Stimulated activated CD8-positive, alpha-beta memory T cell treated with anti-CD3 and anti-CD28 coated beads, Interleukin-7, amount 100 ng/mL, for 4 hours (primary cell): ENCODE measurements at places on chromosomes 4 and X.
A peak's percentile ranks its signal among the peaks of the same experiment; 100 is the strongest.

DNA sequence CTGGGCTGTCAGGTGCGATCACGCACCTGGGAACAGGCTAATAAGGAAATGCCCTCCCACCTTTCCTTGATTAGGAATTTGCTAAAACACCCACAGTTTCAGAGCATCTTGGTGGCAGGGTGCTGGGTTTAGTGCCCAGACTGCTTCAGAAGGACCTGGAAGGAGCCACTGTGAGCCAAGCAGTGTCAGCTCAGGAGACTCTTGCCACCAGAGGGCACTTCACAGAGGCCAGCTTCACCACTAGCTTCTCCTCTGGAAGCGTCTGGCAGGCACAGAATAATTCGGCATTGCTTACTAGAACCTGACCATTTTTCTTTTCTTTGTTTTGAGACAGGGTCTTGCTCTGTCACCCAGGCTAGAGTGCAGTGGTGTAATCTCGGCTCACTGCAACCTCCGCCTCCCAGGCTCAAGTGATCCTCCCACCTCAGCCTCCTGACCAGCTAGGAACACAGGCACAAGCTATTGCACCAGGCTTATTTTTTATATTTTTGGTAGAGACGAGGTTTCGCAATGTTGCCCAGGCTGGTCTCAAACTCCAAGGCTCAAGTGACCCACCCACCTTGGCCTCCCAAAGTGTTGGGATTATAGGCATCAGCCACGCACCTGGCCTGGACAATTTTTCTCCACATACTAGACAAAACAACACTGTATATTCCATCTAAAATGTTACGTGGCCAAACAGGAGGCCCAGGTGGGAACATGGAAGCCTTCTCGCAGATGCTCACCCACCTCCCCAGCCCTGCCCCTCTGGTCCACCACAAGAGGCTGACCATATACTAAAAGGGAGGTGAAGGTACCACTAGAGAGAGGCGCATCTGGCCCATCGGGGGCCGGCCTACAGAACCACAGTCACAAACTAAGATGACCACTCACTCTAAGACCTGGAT lies 14.1 kb downstream of the NOP14 start:
- no peak for DNase-seq

DNA sequence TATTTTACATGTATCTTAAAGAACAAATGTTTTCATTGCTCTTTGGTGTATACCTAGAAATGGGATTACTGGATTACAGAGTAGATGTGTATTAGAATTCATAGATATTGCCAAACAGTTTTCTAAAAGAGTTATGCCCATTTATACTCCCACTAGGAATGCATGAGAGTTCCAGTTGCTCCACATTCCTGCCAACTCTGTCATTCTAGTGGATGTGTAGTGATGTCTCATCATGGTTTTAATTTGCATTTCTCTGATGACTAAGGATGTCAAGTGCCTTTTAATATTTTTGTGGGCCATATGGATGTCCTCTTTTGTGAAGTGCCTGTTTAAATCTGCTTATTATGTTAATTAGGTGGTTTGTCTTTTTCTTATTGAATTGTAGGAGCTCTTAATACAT lies 65.6 kb upstream of the BMP2K start:
- DNase-seq = no peak

- no peak for DNase-seq
Measured at GRCh38 chr4:70844180-70844579, 4.5 kb upstream of the GRSF1 start.

- DNase-seq = no peak
Measured at GRCh38 chrX:123322536-123322935, 138.5 kb downstream of the GRIA3 start.

- DNase-seq = no peak
Measured at GRCh38 chrX:150525061-150525919, 43.1 kb upstream of the MTM1 start.

- no peak for DNase-seq
Measured at GRCh38 chrX:137425273-137425902, 140.5 kb upstream of the ZIC3 start.

DNA sequence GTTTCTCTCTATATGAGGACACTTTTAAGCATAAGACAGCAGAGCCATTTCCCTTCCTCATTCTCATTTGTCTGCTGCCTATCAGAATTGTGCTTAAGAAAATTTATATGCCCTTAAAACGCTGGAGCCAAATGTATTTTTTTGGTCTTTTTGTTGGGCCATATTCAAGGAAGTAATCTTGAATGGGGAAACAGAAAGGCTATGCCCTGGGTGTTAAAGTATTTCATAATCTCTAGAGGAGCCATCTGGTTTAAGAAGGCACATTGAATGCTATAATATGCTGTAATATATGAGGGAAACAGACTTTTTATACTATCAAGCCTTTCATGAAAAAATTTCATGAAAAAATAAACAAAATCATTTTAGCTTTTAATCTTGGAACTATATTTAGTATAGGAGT lies 4.3 kb downstream of the DMD start:
- no peak for DNase-seq

GRCh38 chrX:264634-265455 lies 16.3 kb upstream of the PLCXD1 start:
- DNase-seq = no peak

DNA sequence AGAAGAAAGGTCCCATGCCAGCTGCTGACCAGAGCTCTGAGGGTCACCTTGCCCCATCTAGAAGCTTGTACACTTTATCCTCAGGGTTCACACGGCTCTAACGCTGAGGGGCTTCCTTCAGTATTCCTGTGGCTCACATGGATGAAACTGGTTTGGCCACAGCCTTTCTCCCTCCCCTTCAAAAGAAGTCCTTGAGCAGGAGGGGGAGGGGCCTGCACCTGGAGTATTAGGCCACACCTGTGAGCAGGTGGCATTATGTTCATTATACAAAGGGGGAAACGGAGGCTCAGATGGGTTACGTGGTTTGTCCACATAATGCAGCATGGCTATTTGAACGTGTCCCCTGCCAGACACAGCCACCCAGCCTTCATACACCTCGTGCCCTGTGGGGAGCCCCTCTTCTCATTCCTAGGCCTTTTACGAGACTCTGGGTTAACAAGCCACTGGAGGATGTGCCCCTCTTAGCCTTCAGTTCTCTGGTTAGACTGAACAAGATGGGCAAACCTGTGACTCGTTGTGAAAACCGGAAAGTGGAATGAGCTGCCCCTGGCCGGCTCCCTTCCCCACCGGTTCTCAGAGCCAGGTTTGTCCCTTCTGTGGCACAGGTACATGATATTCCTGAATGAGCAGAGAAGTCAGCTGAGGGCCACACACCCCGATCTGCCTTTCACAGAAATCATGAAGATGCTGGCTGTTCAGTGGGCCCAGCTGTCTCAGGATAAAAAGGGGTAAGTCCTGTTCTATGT lies 27.2 kb upstream of the JAKMIP1 start:
- no peak for DNase-seq

- DNase-seq = no peak
Measured at GRCh38 chr4:152368001-152368400, 167.9 kb downstream of the FBXW7 start.

GRCh38 chrX:71533851-71534561 lies 1.1 kb downstream of the OGT start:
- peak; percentile 56 for DNase-seq

- no peak for DNase-seq
Measured at GRCh38 chrX:50036426-50036825, 114.0 kb downstream of the CLCN5 start.
